ENCODE measurements at places on chromosomes 5 and 9. TPM values are rescaled to one million over a fixed set of nuclear protein-coding genes. Genes with fewer than 3 reads are reported as not detected.

Gene IPO11
- total RNA-seq: 43.8 TPM

Gene OMD
- total RNA-seq: 2.4 TPM

Gene GABRA1
- total RNA-seq: 186 TPM

Gene TAF9
- 45.8 TPM for total RNA-seq

- no peak for DNase-seq
Measured at GRCh38 chr9:106885451-106885850, 22.5 kb downstream of the ZNF462 start.

- DNase-seq: no peak
Measured at GRCh38 chr9:113381909-113382411, 5.2 kb upstream of the HDHD3 start.

DNA sequence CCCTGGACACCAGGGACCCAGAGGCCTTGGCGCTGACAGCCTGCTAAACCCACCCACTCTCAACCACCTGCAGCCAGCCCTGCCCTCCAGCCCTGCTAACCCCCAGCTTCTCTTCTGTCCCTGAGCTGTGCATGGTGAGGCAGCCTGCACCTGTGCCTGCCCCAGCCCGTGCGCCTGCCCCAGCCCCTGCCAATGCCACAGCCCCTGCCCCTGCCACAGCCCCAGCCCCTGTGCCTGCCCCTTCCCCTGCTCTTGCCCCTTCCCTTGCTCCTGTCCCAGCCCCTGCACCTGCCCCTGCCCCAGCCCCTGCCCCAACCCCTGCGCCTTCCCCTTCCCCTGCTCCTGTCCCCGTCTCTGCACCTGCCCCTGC is 43.3 kb upstream of the IRX4 start:
- no peak for DNase-seq

GRCh38 chr9:35564658-35565061 is 40.4 kb upstream of the TESK1 start:
- DNase-seq: no peak

DNA sequence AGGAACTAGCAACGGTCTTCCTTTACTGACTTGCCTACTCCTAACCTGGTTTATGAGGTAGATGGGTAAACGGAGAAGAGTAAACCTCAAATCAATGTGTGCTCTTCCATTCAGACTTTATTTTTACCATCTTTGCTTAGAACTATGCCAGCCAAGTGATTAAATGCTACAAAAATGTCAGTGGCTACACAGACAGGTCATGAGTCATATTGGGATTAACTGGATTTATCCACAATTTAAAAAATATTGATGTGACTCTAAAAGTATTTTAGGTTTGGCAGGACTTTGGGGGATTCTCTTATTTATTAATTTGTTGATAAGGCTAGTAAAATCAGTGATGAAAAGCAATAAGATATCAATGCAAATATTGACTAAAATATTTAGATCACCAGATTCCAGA is 275.0 kb downstream of the PLK2 start:
- no peak for DNase-seq

DNA sequence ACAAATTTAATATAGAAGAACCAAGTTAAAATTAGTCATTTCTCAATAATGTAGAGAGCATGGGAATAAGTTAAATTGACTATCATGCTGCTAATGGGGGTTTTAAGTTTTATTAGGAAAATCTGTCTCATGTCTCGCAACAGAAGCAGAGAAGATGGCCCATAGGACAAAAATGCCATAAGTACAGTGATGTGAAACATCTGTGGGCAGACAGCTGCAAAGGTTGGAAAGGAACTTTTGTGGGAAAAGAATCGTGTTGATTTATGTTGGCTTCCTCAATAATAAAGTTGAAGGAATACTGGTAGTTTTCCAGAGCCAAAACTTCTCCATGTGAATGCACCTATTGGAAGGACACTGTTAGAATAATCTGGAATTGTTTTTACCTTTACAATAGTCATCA is 44.8 kb downstream of the VCAN start:
- DNase-seq: no peak

GRCh38 chr9:89706086-89706485 is 101.3 kb downstream of the GADD45G start:
- DNase-seq: no peak

- DNase-seq: no peak
Measured at GRCh38 chr5:51465165-51465564, 81.9 kb downstream of the ISL1 start.

DNA sequence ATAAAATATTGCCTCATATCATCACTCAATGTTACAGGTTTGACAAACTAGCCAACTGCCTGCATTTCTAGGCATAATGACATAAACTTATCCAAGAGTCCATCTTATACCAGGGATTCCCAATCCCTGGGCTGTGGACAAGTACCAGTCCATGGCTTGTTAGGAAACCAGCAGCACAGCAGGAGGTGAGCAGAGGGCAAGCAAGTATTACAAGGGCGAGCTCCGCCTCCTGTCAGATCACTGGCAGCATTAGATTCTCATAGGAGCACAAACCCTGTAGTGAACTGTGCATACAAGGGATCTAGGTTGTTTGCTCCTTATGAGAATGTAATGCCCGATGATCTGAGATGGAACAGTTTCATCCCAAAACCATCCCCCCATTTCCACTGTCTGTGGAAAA is 144.9 kb downstream of the PRKACG start:
- no peak for DNase-seq

DNA sequence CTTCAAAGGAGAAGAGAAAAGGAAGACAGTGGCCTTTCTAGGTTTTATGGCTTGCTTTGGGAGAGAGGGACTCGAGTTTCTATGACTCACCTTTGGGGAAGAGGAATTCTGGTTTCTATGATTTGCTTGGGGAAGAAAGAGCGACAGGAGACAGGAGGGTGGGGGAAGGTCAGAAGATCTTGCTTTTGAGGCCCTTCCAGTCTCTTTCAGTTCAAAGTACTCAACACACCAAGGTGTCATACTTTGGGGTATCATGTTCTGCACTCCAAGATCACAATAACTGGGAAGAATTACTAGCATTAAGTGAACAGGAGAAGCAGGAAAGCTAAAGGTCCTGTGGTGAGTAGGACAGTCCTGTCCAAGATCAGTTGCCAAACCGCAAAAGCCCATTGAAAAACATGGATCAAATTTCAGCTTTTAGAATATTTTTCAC is 324.5 kb downstream of the ARHGEF28 start:
- no peak for DNase-seq

DNA sequence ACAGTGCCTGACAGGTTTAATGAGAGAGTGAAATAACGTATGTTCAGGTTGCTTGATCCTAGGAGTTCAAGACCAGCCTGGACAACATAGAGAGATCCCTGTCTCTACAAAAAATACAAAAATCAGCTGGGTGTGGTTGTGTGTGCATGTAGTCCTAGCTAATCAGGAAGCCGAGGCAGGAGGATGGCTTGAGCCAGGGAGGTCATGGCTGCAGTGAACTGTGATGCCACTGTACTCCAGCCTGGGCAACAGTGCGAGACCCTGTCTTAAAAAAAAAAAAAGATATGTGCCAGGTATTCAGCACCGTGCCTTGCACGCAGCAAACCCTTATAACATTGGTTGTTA is 38.8 kb upstream of the SPRY4 start:
- no peak for DNase-seq

- DNase-seq: no peak
Measured at GRCh38 chr5:28296254-28297013, 1258.0 kb upstream of the CDH9 start.

DNA sequence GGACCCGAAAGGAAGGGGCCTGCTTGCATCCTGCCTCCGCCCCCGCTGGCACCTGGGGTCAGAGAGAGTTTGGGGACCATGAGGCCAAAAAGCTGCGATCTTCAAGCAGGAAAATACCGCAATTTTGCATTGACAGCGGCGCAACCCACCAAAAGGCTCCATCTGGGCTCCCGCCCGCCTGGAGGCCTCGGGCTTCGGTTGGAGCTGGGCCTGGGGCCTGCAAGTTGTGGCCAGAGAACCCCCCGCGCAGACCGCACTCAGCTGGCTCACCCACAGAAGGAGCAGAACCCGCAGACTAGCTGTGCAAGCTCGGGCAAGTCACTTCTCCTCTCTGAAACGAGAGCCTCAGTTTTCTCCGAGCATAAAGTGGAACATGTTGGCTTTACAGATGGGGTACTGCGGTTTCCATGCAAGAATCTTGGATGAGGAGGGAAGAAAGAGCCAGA is 1.3 kb downstream of the NR5A1 start:
- DNase-seq: no peak

DNA sequence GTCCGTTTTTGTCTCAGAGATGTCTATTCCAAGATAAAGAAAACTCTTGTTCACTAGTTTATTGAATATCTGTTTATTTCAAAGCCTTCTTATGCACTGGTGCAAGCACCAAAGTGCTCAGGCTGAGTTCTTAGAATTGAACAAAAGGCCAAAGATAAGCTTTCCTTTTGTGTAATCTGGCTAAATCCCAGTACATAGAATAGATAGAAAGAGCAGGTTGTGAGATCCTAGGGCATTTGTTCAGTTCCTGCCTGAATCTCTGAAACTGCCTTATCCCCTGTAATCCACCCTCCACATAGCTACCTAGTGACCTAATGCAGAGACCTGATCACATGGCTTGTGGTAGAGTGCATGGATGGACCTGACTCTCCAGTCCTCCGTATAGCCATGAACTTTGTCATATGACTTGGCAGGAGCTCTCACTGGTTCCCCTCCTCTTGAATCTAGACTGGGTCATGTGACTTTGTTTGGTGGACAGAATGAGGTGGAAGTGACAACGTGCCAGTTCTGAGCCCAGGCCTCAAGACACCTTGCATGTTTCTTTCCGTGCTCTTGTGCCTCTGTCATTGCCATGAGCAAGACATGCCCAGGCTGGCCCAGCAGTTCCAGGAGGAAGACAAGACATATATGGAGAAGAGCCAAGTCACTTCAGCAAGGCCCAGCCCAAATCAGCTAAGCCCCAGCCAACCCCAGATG is 139.3 kb upstream of the SHB start:
- DNase-seq: no peak

DNA sequence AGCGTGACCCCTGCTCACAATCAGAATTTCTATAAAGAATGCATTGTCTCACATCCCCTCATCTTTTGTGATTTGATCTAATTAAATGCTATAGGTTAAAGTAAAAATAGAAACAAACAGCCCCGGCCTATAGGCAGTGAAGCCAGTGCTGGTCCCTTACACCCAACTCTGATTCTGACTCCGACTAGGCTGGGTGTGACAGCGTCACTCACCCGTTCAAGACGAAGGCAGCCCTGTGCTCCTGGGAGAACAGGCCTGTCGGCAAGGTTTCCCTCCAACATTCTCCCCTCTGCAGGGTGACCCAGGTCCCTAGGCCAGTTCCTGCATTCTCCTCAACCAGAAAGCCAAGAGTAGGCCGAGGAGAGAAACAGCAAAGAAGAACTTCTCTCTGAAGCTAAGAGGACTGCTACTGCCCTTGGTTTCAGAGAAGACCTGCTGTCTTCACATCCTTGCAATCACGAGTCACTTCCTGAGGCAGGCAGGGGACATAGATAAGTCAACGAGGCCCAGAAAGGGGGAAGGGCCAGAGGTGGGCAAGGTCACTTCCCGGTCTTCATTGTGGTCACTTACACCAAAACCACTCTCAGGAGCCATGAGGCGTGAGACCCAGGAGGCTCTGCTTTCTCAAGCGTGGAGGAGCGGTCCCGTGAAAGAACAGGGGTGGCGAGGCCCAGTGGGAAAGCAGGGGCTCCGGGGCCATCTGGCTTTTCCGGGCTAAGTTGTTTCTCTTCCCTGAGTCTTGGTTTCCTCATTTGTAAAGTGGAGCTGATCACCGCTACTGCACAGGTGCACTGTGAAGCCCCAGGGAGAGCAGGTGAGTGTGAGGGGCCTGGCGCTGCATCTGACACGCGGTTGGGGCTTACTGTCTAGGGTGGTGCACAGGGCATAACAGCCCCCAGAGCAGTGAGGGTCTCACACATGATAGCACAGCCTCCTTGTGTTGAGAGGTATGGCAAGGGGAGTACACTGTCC is 200.8 kb downstream of the CRB2 start:
- DNase-seq: no peak

GRCh38 chr5:83011985-83012384 is 65.2 kb downstream of the TMEM167A start:
- no peak for DNase-seq

- no peak for DNase-seq
Measured at GRCh38 chr9:3977614-3978112, 322.2 kb downstream of the GLIS3 start.

DNA sequence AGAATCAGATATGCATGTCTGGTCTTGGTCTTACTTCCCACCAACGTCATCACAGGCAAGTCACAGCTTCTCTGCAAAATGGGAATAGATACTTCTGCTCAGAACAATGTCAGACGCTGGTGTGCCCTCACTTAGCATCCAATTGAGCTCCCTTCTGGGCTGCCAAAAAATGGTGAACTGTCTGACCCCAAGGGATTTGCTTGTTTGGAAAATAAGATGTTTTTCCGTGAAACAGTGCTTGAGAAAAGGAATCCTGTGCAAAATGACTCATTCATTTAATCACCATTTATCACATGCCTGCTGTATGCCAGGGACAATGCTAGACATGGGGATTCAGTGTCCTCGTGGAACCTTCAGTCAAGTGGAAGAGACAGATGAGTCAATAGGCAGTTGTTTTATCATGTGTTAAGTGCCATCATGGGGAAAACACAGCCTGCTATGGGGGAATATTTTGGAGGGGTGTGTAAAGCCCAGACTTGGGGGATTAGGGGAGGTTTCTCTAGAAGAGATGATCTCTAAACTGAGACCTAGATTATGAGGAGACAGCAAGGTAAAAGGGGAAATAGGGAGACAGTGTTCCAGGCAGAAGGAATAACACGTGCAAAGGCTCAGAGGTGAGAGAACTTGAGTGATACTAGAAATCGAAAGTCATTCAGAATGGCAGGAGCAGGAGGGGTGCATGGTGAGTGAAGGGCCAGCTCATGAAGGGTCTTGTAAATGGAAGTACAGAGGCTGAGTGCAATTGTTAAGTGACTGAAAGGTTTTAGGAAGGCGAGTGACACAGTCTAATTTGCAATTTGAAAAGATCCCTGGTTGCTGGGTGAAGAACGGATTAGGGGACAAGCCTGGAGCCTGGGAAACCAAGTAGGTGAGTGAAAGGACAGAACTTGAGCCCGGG is 3.9 kb downstream of the NIPAL4 start:
- DNase-seq: no peak
